ENCODE measurements at places on chromosomes 16 and 17.

DNA sequence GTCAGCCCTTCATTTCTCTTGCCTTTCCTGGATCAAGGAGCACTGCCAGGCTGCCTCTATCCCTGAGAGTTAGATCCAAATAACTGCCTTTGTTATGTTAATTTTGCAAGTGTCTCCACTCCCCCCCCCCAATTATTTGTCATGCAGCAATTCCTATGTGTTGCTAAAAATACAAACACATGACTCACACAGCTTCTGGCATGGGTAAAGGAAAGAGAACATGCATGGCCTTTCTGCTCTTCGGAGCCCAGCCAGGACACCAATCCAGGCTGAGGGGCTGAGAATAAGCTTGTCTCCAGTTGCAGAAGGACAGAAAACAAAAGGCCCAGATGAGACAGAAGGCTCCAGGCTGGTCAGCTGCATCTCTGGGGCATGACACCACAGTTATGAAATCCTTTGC, 148.0 kb upstream of the TNRC6C start:
- no peak for DNase-seq

DNA sequence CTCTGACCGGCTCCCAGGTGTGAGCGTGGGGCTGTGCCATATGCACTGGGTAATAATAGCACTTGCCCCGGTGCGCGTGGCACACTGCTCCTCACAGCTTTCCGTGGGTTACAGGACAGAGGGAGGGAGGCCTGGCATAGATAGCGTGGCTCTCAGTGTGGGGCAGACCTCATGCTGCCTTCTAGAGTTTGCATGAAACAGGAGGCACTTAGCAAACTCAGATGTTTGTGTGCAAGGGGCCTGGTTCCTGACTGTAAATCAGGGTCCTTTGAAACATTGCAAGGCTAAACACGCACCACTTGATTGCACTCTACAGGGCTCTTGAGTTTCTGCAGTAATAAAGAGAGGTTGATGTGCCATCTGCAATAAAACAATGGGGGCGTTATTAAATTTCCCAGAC, 101.7 kb downstream of the RPTOR start:
- DNase-seq, result no peak

- DNase-seq, result no peak
Measured at GRCh38 chr16:15747937-15748336, 97.9 kb downstream of the NDE1 start.

DNA sequence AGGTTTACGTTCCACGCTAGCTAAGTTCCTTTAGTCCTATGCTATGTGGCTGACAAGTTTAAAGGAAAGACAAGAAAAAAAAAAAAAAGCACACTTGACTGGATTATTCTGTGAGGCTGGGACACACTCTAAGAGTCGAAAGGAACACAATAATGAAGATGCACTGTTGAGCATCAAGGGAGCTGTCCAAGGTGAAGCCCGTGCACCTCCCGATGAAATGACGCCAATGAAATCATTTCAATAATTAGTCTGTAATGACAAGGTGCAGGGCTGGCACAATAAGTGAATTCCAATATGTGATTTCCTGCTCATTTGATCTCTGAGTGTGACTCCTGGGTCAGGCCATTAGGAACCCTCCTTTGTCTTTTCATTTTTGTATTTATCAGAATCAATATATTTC, 232.9 kb downstream of the CDH13 start:
- no peak for DNase-seq

GRCh38 chr16:50585331-50585776, 37.2 kb downstream of the NKD1 start:
- no peak for DNase-seq

DNA sequence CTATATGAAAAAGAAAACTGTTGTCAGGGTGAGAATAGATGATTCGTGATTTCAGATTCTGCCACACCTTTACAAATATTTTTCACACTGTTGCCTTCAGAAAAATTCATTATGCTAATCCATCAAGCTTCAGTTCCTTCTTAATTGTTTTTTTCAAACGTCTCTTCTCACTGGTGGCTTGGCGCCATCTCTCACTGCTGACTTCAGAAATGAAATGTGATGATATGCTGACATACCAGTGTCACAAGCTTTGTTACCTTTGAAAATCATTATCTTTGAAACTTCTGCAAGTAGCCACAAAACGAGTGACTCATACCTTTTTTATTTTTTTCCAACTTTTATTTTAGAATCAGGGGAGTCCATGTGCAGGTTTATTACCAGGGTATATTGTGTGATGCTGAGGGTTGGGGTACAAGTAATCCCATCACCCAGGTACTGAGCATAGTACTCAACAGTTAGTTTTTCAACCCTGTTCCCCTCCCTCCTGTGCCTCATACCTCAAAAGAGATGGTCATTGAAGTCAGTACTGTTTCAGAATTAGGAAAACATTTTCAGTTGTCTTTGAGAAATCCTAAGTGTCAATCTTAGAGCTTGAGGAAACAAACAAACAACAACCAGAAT, 14.0 kb upstream of the KRT222 start:
- no peak for DNase-seq

DNA sequence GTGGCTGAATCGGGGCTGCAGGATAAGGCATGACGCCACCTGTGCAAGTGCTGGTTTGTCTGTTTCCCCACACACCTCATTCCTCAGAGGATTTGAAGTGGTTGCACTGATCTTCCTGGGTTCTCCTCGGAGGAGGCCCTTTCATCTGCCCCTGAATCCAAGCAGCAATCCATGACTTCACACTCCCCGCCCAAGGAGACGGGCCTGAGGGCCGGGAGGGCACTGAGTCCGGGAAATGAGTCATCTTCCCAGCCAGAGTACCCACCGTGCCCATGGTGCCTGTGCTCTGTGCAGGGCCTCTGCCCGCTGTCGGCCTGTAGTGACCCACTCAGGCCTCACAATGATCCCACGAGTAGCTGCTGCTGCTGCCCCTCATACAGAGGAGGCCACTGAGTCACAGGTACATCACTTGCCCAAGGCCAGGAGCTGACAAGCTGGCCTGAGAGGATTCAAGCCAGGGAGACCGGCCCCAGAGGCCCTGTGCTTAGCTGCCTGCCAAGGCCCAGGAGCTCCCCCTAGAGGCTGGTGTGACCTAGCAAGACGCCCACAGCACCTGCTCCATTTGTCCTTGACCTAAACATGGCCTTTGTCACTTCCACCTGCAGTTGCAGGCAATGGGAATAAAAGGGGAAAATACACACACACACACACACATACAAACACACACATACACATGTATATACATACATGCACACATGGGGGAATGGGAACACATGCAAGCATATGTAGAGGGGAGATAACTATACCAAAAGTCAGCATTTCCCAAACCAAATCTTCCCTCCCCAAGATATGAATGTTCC, 240.0 kb downstream of the C16orf95 start:
- peak; percentile 41 for DNase-seq

- DNase-seq, result no peak
Measured at GRCh38 chr16:4775005-4775404, 8.0 kb upstream of the ZNF500 start.

- no peak for DNase-seq
Measured at GRCh38 chr17:28544402-28545140, 7.9 kb downstream of the UNC119 start.

- no peak for DNase-seq
Measured at GRCh38 chr17:64739316-64740058, 77.4 kb upstream of the SMURF2 start.

DNA sequence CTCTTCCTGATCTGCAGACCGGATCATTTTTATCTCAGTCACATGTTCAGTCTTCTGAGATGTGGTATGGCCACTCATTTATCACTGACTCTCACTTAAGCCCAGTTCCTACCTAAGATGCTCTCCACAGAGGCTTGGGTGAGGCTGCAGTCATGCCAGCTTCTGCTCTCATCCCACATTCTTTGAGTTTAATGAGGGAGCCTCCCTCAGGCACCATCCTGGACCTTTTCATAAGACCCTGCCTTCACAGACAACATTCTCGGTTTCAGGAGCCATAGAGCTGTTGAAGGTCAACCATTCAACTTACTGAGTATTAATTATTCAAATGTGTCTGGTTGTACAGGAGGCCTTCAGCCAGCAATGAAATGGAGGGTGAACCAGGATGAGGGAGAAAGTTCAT, 23.6 kb upstream of the HNF1B start:
- no peak for DNase-seq

GRCh38 chr17:77594416-77595209, 363.9 kb upstream of the TNRC6C start:
- DNase-seq, result no peak

- no peak for DNase-seq
Measured at GRCh38 chr17:50533720-50534148, 1.2 kb downstream of the EPN3 start.

DNA sequence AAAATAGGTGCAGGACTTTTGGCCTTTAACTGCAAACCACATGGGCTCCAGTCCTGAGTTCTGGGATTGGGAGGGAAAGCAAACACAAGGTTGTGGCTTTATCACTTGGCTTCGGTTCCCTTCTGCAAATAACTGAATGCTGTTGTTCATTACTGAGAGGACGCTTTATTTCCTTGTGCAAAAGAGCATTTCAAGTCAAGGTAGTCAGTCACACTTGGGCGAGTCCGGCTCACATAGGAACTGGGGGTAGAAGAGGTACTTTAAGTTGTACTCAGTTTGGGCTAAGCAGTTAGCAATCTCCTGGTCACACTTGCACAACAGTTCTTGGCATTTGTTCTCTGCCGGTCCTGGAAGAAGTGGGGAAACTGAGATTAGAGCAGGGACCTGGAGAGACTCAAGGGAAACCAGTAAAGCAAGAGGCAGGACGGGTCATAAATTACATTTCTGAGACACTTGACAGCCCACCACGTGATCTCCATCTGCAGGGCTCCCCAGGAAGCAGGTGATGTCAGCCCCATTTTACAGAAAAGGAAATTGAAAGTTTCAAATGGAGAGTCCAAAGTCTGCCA, 21.6 kb downstream of the PLA2G10 start:
- no peak for DNase-seq

DNA sequence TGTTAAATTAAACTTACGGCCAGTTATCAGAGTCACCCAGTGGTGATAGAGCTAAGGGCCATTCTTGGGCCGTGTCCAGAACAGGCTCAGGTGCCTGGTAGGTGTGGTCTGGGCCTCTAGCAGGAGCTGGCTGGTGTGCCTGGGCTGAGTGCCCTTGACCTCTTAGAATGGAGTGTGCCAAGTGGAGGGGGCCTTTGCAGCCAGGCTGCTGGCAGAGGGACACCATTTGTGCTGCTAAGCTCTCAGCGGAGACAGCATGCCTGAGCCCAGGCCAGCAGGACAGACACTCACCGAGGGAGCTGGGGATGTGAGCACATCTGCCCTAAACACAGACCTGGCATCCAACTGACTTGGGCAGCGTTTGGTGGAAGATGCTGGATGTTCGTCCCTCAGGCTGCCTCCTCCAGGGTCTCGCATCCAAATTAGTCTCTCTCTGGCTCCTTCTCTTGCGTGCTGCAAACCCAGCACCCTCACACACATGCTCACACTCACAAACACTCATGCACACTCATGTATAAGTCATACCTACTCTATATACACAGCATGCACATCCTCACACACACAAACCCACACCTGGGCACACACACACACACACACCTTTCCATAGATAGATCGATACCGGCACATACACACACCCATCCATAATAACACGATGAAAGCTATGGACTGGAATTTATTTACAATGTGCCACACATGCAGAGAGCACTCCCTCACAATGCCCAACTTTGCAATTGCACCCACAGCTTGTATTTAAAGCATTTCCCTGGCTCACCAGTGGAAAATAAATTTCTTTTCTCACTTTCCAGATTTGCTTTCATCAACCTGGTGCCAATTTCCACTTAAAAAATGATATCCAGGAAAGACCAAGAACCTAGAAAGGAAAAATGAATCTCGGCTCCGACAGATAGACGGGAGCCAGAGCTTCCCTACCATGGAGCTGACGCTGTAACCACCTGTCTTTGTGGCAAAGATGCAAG, 33.6 kb upstream of the CDH5 start:
- DNase-seq, result no peak

DNA sequence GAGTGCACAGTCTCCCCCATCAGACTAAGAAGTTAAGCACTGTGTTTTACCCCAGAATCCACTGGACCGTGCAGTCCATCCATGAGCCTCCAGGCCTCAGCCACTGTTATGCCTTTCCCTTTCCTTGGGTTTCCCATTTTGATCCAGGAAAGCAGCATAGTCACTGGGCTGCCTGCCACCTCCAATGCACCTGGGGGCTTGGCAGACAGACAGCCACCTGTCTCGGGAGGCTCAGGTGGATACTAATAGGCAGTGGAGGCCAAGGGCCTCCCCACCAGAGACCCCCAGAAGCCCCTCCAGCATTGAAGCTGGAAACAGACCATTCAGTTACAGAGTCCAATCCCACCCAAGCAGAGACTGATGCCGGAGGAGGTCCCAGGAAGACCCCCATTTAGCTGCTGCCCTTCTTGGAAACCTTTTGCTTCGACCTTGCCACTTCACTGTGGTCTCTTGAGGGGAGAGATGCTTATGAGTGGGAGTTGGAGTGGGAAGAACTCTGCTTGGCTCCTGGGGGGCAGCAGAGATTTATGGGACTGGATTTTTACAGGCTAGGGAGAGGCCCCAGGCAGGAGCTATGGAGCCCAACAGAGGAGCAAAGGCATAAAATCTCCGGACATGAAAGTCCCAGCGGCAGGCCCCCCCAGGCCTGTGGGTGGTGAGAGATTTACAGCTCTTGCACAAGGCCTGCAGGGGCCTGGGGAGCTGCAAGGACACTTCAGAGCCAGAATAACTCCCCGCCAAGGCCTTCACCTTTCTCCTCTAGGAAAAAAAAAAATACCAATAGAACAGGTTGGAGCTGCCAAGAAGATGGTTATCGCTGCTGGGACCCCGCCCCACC, 12.2 kb upstream of the SP2 start:
- no peak for DNase-seq

- DNase-seq, result peak; percentile 54
Measured at GRCh38 chr17:75289832-75290337, 652 bp upstream of the SLC25A19 start.

GRCh38 chr17:77027271-77027889, 113.4 kb upstream of the SEC14L1 start:
- DNase-seq, result no peak

DNA sequence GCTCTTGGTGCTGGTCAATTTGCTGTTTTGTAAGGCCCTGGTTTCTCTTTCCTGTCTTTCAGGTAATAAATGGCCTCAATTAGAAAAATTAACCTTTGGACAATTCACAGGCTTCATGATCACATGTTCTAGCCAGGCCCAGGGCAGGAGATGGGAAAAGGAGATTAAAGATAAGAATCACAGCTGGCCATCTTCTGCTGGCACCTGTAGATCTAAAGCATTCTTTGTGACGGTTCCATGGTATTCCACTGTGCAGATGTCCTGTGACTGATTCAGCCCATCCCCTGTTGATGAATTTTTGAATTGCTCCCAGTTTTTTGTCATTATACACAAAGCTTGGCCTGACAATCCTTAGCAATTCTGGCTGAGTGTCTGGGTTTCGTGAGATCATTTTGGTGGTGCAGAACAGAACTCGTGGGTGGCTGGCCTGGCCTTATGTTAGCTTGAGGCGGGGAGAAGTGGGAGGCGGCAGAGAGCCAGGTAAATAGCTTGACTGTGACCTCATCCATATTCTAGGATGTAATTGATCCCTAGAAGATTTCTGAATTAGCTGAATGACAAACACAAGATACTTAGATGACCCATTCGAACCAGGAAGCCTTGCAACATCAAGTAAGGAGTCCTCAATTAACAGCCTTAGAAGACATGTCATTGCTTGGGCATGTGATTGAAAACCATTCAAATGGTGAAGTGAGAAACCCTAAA, 14.1 kb downstream of the TMC5 start:
- no peak for DNase-seq

GRCh38 chr16:26530584-26531289, 536.0 kb upstream of the C16orf82 start:
- DNase-seq, result no peak

Data from stimulated activated CD4-positive, alpha-beta T cell treated with anti-CD3 and anti-CD28 coated beads, Interleukin-2, amount 100 ng/mL, for 48 hours (primary cell).